RWPE2 (cell line): ENCODE measurements at places on chromosomes 7 and 10.

GRCh38 chr7:140403878-140404564 lies at the start of gene RAB19:
RAB19 (plus strand) TSS chr7:140404058; CDS start chr7:140407647, 3,589 bp downstream.
- no peak for DNase-seq

GRCh38 chr10:22477334-22478287 lies 132.3 kb downstream of the SPAG6 start:
- DNase-seq: no peak

GRCh38 chr7:105990141-105990540 lies 27.1 kb downstream of the CDHR3 start:
- DNase-seq: no peak

DNA sequence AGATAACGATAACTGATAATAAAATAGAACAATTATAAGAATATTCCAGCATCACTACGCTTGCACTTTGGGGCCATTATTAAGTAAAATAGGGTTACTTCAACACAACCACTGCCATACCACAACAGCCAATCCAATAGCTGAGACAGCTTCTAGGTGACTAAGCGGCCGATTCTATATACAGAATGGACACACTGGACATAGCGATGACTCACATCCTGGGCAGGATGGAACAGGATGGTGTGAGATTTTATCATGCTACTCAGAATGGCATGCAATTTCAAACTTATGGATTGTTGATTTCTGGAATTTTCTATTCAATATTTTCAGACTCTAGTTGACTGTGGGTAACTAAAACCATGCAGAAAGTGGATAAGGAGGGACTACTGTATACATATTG lies 920.9 kb downstream of the LRMDA start:
- DNase-seq: peak; percentile 85

DNA sequence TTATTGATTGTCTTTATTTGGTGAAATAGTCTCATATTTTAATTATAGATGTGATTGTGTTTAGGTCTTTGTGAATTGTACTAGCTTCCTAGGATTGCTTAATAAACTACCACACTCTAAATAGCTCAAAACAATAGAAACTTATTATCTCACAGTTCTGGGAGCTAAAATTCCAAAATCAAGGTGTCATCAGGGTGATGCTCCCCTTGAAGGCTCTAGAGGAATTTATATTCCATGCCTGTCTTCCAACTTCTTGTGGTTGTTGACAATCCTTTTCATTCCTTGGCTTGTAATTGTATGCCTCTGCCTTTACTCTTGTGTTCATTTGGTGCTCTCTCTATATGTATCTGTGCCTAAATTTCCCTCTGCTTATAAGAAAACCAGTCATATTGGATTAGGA lies 155.3 kb upstream of the AKR1E2 start:
- no peak for DNase-seq

GRCh38 chr7:117774943-117775342 lies 98.3 kb downstream of the CTTNBP2 start:
- DNase-seq: no peak

DNA sequence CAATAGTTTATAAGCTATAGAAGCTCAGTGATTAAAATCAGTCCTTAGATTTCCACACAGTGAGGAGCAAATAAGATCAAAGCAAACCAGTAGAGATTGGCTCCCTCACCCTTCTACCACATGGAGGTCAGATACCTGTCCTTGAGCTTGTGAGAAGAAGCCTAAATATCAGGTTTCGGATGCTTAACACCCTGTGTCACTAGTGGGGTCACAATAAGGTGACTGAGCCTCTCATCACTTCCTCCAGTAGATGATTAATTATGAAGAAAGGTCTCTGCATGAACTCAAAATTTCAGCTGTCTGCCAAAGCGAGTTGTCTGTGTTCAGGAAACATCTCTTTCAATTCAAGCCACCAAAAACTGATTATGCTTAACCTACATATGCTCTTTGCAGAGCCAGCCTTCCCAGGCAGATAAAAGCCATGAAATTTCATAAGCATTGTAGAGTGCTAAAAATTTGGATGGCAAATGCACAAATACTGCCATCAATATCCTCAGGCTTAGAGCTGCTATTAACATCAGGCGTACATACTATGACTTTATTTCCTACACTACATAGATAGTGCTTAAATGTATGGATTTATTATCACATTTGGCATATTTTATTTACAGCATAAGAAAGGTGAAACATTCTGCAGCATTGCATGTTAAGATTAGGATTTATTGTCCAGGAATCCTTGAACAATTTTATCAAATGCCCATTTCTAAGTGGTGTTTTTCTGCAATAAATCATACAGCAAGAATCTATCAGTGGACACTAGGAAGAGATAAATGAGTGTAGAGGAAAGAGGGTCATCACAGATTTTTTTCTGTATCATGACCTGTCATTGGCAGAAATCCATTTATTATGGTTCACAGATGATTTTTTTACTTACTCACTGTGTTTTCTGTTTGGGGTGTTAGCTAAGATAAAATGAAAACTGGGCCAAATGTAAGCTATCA lies 285.1 kb upstream of the SP8 start:
- no peak for DNase-seq

- DNase-seq: peak; percentile 34
Measured at GRCh38 chr10:86953747-86954680, 3.4 kb downstream of the MMRN2 start.

DNA sequence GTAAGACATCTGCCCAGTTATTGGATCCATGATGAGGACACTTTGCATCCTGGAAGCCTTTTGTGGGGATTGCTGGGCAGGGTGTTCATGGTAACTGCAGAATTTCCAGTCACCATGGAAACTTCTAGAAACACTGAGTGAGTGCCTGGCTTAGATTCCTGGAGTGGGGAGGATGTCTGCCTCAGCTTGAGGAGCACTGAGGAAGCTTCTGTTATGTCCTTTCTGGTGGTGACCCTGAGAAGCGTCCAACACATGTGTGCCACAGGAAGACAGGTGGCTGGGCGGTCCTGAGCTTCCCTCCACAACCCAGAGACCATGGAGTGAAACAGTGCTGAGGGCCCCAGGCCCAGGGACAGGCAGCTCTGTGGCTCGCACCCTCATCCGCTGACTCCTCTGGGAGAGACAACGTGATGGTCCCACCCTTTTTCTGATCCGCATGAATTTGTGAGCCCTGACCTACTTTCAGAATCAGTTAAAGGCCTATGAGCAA lies 191.8 kb upstream of the CXCL12 start:
- DNase-seq: no peak

- no peak for DNase-seq
Measured at GRCh38 chr10:101624526-101625102, 36.5 kb downstream of the DPCD start.

GRCh38 chr7:134942690-134943466 lies 43.4 kb upstream of the AGBL3 start:
- DNase-seq: no peak

DNA sequence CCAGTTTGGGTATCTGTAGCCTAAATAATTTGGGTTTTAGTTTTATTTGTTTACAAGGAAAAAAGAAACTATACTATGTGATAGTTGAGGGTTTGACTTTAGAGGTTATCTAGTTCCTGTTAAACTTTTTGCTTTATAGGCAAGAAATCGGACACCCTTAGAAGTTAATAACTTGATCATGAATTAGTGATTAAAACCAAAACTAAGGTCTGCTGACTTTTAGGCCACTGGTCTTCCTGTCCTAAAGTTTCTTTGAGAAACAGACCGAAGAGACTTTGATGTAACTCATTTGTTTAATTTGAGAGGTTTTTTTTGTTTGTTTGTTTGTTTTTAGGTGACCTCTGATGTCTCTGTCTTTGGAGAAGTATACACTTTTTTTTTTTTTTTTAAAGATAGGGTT lies 59.7 kb downstream of the PHTF2 start:
- DNase-seq: no peak

GRCh38 chr10:7932301-7933036 lies 114.2 kb downstream of the TAF3 start:
- DNase-seq: no peak

GRCh38 chr7:66642186-66642585 lies 13.5 kb downstream of the KCTD7 start:
- no peak for DNase-seq

DNA sequence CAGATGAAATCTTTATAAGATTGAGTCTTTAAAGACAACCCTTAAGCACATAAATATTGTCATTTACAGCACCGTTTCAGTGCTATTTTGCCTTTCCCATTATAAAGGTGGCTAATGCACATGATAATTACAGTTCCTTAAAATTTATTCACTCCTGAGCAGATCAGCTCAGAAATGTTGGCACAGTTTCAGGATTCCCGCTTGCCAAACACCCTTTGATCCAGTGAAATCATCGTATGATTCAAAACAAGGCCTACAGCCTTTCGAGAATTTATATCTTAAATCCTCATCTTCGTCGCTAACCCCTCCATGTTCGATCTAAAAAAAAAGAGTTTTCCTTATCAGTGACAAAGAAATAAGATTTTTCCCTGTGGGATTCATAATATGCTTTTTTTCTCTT lies 14.1 kb upstream of the SOSTDC1 start:
- DNase-seq: no peak
